B cell (primary cell): ENCODE measurements at places on chromosomes 12 and 14.

GRCh38 chr14:95597784-95598211, 62.9 kb downstream of the GLRX5 start:
- DNase-seq, result peak; percentile 22

GRCh38 chr14:65658202-65658601, 245.7 kb downstream of the FUT8 start:
- no peak for DNase-seq

DNA sequence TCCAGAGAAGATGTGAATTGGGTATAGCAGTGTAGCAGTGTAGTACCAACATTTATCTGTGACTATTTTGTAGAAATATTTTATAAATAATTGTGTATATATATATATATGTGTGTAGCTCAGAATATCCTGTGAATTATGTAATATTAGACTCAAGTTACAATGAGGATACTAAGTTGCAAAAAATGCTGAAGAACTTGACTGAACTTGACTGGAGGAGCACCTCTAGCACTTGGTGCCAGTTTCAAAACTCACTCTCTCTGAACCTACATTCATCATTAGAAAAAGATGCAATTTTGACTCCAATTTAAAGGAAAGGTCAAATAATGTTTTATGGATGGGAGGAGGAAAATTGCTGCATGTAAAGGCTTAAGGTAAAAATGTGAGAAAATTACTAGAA, 285.7 kb upstream of the LMO3 start:
- no peak for DNase-seq

DNA sequence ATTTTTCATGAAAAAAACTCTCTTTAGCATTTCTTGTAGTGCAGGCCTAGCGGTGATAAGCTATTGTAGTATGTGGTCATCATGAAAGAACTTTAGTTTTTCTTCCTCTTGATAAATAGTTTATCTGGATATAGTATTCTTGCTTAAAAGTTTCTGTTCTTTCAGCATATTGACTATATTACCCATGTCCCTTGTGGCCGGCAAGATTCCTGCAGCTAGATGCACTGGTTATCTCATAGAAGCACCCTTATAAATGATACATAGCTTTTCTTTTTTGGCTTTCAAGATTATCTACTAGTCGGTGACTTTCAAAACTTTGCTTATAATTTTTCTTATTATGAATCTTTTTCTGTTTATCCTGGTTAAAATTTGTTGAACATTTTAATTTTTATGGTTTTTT, 234.8 kb downstream of the ALG10 start:
- DNase-seq, result no peak

DNA sequence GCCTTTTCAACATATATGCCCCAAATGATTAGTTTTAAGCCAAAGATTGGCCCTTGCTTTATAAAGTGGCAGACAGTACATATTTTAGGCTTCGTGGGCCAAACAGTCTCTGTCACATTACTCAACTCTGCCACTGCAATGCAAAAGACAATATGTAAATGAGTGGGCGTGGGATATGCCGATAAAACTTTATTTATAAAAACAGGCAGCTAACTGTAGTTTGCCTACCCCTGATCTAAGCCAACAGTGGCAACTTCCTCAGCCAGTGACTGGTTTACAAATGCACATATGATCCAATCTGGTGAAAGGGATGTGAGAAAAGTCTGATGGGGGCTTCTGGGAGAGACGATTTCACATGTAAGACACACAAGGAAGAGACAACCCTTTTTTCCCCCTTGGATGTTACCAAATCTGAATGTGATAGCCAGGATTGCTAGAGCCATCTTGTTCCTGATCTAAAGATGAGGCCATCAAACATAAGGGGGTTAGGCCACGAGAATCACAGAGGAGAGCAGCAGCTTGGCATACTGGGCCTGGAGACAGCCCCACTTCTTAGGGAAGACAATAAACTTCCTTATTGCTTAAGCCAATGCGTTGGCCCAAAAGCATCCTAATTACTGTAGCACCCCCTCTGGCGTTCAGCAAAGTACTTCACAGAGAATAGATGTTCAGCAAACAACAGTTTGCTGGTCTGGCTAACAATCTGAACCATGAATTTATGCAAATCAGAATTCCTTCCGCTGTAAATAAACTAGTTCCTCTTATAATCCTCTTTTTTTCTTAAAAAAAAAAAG, 75.2 kb upstream of the TMCC3 start:
- peak; percentile 43 for DNase-seq

DNA sequence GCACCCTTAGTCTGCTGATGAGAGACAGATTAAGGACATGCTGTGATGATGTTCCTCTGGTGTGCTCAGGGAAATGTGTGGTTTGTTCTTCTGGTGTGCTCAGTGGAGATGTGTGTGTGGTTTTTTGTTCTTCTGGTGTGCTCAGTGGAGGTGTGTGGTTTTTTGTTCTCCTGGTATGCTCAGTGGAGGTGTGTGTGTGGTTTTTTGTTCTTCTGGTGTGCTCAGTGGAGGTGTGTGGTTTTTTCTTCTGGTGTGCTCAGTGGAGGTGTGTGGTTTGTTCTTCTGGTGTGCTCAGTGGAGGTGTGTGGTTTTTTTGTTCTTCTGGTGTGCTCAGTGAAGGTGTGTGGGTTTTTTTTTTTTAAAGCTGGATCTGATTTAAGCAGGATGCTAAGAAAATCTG, 15.4 kb downstream of the PIWIL1 start:
- DNase-seq, result no peak

- DNase-seq, result no peak
Observed at GRCh38 chr14:65096323-65097089, 5.8 kb downstream of the MAX start.

DNA sequence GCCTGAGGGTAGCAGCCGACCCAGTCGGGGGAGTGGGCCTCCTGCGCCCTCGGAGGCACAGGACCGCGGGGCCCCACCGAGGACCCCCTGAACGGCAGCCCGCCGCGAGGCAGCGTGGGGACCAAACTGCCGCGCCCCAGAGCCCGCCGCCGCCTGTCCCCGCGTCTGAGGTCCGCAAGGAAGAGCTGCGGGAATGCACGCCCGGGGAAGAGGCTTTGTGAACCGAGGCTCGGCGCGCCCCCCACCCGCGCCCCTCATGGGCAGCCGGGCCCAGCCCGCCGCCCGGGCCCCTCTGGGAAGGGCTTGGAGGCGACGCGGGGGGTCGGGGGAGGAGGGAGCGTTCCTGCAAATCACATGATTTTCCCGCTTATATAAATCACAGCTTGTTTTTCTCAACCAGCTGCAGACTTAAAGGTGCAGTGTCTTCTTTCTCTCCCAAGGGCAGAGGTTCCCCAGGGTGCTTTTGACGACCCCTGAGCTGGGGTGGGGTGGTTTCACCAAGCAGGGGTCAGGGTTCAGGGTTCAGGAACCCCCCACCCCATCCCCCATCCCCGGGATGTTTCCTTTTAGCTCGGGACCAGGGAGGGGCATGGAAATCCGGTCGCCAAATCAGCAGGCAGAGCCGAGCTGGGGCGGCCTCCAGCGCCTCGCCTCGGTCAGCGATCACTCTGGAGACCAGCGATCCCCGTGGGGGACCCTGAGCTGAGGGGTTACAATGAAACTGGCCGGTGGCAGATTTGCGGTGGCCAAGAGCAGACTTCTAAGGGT, 44.7 kb upstream of the ATP23 start:
- peak; percentile 44 for DNase-seq

GRCh38 chr12:108635997-108636808, 2.5 kb upstream of the SELPLG start:
- no peak for DNase-seq

DNA sequence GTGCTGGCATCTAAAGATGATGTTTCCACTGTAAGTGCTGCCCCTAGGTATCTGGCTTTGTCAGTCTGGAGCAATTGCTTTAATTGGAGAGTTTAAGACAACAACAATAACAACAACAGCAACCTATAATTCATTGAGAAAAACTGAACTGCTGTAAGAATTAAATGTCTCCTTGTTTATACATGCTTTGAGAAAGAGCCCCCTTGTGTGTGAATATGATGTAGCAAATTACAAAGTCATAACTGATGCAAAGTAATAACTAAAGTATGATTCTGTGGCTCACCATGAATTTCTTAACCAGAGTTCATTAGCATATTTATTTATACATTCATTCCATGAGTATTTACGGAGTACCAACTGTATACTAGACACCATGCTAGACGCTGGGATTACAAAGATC, 59.2 kb upstream of the PRIMA1 start:
- no peak for DNase-seq

DNA sequence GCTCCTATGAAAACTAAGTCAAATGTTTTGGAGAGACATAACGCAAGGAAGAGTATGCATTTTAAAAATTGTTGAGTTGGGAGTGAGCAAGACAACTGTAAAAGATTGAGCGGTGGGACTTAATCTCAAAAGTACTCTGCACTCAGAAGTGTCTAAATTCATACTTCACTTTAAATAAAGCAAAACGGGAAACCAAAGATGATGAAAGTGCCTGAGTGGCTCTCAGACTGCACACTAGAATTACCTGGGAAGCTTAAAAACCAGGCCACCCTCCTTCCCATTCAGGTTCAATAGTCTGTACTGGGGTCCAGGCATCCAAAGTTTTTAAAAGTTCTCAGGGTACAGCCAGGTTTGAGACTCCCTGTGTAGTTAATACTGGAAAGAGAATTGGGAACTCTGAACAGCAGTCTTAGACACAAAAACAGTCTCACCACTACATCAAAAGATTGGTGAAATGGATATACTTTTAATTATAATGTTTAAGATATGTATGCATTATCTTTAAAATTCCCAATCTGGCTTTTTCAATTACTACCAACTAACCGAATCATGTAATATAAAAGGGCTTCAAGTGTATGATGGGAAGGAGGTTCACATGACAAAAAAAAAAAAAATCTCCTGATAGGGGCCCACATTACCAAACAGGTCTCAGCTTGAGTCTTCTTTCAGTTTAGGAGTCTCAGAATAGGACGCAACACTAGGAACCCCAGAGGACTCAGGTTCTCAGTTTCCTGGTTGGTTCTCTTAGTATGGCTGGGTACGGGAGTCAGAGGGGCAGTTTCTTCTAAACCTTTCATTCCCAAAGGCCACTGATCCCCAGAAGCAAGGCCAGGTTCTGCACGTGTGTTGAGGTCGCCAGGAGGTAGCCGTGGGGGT, 1.0 kb downstream of the HOMEZ start:
- DNase-seq, result no peak

GRCh38 chr12:96047229-96048211, 12.1 kb upstream of the LTA4H start:
- DNase-seq, result peak; percentile 59
